ENCODE measurements at places on chromosomes 11 and 22. TPM values are rescaled to one million over a fixed set of nuclear protein-coding genes. Genes with fewer than 3 reads are reported as not detected.

The FOLR3 gene
- not detected for total RNA-seq

The ARHGAP8 gene
- 0.64 TPM for total RNA-seq

The ANGPTL5 gene
- total RNA-seq: not detected

The OR52E8 gene
- not detected for total RNA-seq

GRCh38 chr11:134132808-134133207, 63.9 kb downstream of the JAM3 start:
- no peak overlapping the region for H3K27ac ChIP-seq
- no peak for DNase-seq
- H3K27me3 ChIP-seq: peaks cover 12% of the 10 kb centered on the region

GRCh38 chr22:27348634-27349033, 452.9 kb downstream of the MN1 start:
- no peaks in the 10 kb centered on the region for H3K4me1 ChIP-seq
- H3K4me3 ChIP-seq: no peak overlapping the region
- DNase-seq: no peak

DNA sequence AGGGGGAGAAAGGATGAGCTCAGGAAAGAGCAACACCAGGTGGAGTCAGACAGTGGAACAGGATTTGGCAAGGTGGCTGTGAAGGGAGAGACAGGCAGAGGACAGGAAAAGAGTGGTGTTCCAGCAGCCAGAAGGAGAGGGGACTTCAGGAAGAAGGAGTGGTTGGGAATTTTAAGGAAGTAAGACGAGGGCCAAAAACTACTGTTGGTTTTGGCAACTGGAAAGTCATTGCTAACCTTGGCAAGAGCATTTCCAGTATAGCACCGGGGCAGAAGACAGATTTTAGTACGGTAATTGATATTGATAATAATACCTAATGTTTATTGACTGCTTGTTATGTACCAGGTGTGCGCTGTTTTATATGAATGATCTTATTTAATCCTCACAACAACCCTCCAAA, 15.4 kb upstream of the DDX6 start:
- no peaks in the 10 kb centered on the region for H3K4me1 ChIP-seq
- H3K27ac ChIP-seq: no peak overlapping the region
- no peak for DNase-seq
- no peaks in the 10 kb centered on the region for H3K36me3 ChIP-seq
- H3K27me3 ChIP-seq: peaks cover 13% of the 10 kb centered on the region

GRCh38 chr11:9953994-9954626, 290.2 kb downstream of the SWAP70 start:
- H3K27ac ChIP-seq: no peak overlapping the region
- no peak for DNase-seq
- H3K27me3 ChIP-seq: no peaks in the 10 kb centered on the region
- no peaks in the 10 kb centered on the region for H3K4me1 ChIP-seq

DNA sequence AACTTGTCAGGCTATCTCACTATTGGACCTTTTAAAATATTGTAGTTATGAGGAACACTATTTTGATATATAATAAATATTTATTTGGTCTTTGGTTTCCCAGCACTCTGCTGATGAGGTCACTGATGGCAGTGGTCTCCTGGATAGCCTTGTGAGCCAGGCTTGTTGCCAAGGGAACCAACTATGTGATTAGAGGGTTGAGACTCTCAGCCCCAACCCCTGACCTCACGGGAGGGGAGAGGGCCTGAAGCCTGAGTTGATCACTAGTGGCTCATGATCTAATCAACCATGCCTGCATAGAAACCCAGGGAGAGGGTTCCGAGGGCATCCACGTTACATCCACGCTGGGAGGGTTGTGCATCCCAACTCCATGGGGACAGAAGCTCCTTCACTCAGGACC, 10.8 kb downstream of the PANX1 start:
- H3K4me3 ChIP-seq: no peak overlapping the region
- peaks cover 57% of the 10 kb centered on the region for H3K4me1 ChIP-seq
- no peak for DNase-seq
- no peaks in the 10 kb centered on the region for H3K27me3 ChIP-seq
